Stimulated activated naive CD8-positive, alpha-beta T cell treated with anti-CD3 and anti-CD28 coated beads, Interleukin-15, amount 100 ng/mL, for 72 hours (primary cell): ENCODE measurements at places on chromosomes 16 and 17.

- no peak for DNase-seq
These were observed 56.3 kb upstream of the IL34 start for GRCh38 chr16:70589998-70590471.

GRCh38 chr17:3693829-3694231, 2.1 kb downstream of the P2RX5 start:
- DNase-seq: peak; percentile 94

DNA sequence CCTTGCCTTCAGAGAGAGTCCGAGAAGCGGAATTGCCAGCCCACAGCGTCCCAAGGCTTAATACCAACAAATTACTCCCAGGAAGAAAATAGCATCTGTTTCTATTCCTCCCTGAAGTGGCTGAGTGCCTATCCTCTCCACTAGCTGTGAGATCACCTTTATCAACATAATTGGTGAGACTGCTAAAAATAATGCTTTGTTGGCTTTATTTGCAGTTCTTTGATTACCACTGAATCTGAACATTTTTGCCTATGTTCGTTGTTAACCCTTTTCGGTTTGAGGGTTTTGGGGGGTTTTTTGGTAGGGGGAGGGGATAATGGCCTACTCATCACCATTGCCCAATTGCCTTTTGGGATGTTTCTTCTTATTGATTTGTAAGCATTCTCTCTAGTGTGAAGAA, 31.0 kb downstream of the MMP15 start:
- DNase-seq: no peak

- DNase-seq: no peak
These were observed 22.1 kb upstream of the ARHGAP17 start for GRCh38 chr16:25037221-25037620.

DNA sequence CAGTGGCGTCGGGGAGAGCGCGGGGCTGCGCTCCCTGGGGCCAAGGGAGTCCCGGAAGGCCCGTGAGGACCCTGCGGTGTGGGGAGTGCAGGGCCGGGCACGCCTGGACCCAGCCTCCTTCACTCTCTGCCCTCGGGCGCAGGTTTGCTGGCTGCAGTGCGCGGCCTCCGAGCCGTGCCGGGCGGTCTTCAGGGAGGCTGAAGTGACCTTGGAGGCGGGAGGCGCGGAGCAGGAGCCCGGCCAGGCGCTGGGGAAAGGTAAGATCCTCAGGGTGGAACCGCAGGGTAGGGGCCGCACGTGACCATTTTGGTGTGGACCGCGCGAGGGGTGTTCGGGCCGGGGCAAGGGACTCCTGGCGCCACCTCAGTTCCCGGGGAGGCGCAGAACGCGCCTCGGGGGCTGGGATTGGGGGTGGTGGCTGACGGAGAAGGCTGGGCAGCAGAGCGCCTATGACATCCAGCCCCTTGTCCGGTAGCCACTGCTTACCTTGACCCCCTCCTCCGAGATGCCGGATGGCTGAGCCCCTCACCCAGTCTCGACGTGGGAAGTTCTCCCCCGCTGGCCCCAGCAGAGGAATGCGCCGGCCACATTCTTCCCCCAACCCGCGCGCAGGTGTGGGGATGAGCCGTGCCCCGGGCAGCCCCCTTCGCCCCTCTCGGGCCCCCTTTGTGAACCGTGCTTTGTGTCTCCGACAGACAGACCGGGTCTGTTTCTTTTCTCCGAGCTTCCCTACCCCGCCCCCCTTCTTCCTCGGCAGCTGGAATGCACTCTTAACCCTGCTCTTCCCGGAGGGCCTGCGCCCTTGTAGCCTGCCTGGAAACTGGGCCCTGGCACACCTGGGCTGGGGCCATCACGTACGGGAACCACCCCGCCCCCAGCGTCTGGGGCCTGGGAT, 631 bp downstream of the CDH3 start:
- DNase-seq: peak; percentile 16

- no peak for DNase-seq
These were observed 674.3 kb downstream of the WWOX start for GRCh38 chr16:78773706-78774105.

GRCh38 chr16:49453021-49453420, 79.4 kb downstream of the C16orf78 start:
- DNase-seq: no peak

- no peak for DNase-seq
These were observed 6.9 kb downstream of the MYCBPAP start for GRCh38 chr17:50514936-50515702.
